ENCODE measurements at places on chromosomes 4 and X. TPM values are rescaled to one million over a fixed set of nuclear protein-coding genes. Genes with fewer than 3 reads are reported as not detected.

DKK2 gene
- total RNA-seq, result 0.52 TPM

RAB40A gene
- total RNA-seq, result not detected

EPGN gene
- not detected for total RNA-seq

SMARCA1 gene
- total RNA-seq, result 28.8 TPM

NDNF gene
- total RNA-seq, result 5.1 TPM

TCEAL2 gene
- total RNA-seq, result not detected

ITGB1BP2 gene
- 0.80 TPM for total RNA-seq

TMEM31 gene
- not detected for total RNA-seq

CYTL1 gene
- 2.2 TPM for total RNA-seq

TCP11X2 gene
- not detected for total RNA-seq

GAGE12E gene
- total RNA-seq, result not detected

CT45A2 gene
- not detected for total RNA-seq

NPY2R gene
- total RNA-seq, result not detected
